Uterus (tissue), 4 donors: ENCODE measurements at places on chromosomes 5 and 9.

DNA sequence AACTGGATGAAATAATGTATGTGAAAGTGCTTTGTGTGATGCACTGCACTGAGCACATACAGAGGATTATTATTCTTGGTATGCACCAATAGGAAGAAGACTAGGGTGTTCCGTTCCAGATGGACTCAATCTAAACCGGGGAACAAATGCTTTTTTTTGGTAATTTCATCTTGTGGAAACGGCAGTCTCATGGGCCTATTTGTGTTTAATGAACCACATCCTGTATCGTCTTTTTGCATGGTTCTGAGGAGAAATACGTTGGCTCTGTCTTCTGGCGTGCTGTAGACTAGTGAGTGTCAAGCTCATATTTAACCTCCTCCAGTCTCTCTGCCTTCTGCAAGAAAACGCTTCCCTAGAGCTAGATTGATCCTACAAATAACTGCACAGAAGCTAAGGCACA, 30.0 kb downstream of the TRIM32 start:
- no peak for DNase-seq

DNA sequence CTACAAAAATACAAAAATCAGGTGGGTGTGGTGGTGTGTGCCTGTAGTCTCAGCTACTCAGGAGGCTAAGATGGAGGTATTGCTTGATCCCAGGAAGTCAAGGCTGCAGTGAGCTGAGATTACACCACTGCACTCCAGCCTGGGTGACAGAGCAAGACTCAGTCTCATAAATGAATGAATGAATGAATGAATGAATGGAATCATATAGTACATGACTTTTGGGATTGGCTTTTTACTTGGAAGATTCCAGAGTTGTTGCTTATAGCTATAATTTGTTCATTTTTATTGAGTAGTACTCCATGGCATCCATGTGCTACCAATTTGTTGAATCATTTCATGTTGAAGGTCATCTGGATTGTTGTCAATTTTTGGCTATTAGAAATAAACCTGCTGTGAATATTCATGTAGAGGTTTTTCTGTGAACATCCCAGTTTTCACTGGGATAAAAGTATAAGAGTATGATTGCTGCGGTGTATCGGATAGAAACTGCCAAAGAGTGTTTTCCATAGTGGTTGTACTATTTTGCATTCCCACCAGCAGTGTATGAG, 19.9 kb downstream of the ERBIN start:
- no peak for DNase-seq

GRCh38 chr5:61328791-61329549, 3.1 kb upstream of the ZSWIM6 start:
- no peak for DNase-seq

DNA sequence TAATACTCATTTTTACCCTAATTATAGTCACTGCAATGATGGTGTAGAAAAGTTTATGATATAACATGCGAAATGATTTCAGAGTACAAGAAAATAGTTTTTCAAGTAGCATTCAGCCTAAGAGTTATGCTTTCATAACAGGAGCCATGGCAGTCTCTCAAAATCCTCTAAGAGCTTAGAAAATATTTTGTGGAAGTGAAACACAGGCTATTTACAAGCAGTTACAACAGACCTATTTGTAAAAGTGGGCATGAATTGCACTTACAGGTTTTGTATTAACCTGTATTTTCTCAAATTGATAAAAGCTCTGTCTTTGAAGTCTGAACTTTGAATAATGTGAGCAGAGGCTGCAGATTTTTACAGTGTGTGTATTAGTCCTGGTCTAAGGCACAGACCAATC, 523.3 kb downstream of the LRRC70 start:
- DNase-seq = no peak

DNA sequence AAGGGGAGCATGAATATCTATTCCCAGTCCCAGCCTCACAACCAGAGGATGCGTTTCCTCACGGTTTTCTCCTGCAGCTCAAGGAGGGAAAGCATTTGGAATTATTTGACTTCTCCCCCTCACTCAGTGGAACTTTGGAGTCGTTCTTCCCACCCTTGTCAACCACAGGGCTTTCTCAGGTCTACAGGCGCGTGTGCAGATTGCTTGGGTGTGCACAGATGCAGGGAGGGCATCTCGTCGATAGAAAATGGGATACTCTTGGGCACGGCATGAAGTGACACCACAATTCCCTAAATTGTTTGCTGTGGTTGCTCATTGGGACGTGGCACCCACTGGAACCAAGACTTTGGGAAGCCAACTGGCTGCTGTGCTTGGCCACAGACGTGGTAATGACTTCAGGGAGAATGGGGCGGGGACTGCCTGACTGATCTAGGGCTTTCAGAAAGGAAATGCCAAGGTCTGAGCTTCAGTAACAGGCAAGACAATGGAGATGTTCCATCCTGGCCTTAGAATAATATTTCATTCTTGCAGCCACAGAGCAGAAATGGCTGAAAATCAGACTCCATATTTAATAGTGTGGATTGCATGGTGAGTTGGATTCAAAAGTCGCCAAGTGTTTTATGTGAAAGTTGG, 12.2 kb upstream of the OBP2B start:
- DNase-seq = no peak

GRCh38 chr5:172686539-172687390, 45.7 kb downstream of the NEURL1B start:
- no peak for DNase-seq

DNA sequence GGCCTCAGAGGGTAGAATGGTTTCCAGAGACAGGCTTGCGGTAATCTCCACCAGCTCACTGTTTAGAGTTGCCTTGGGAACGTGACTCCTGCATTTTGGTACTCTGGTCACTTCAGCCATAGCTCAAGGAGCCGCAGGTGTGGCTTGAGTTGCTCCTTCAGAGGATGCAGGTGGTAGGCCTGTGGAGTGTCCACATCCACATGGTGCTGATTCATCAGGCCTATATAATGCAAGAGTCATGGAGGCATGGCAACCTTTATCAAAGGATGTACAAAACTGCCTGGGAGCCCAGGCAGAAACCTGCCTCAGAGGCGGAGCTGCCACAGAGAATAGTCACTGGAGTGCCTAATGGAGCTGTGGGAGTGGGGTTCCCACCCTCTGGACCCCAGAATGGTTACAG, 114.2 kb downstream of the ANXA1 start:
- DNase-seq = no peak

GRCh38 chr5:172973127-172973916, 10.2 kb upstream of the ATP6V0E1 start:
- DNase-seq = no peak

- no peak for DNase-seq
Observed at GRCh38 chr5:146137967-146138403, 32.6 kb upstream of the PLAC8L1 start.

- no peak for DNase-seq
Observed at GRCh38 chr9:6917162-6917561, 159.4 kb downstream of the KDM4C start.

DNA sequence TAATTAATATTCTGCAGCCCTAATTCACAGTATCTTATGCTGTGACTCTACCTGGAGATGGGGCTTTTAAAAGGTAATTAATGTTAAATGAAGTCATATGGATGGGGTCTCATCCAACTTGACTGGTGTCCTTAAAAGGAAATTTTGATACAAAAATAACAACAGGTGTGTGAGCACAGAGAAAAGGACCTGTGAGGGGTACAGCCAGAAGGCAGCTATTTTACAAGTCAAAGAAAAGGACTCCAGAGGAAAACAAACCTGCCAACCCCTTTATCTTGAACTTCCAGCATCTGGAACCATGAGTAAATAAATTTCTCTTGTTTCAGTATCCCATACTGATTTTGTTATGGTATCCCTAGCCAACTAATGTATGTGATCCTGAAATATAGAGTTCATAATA, 250.3 kb downstream of the TMEM232 start:
- DNase-seq = no peak
